Glomerular endothelial cell (primary cell): ENCODE measurements at places on chromosomes 6 and 20. TPM values are rescaled to one million over a fixed set of nuclear protein-coding genes. Genes with fewer than 3 reads are reported as not detected.
A peak's percentile ranks its signal among the peaks of the same experiment; 100 is the strongest.

DNA sequence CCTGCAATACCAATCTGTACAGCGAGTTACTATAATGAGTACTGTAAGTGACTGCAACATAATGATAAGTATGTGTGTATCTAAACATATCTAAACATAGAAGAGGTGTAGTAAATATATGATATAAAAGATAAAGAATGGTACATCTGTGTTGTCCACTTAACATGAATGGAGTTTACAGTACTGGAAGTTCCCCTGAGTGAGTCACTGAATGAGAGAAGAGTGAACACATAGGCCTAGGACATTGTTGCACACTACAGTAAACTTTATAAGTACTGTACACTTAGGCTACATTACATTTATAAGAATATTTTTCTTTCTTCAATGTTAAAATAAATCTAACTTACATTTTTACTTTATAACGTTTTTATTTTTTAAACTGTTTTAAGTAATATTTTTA is 380.4 kb downstream of the MMUT start:
- DNase-seq, result no peak

DNA sequence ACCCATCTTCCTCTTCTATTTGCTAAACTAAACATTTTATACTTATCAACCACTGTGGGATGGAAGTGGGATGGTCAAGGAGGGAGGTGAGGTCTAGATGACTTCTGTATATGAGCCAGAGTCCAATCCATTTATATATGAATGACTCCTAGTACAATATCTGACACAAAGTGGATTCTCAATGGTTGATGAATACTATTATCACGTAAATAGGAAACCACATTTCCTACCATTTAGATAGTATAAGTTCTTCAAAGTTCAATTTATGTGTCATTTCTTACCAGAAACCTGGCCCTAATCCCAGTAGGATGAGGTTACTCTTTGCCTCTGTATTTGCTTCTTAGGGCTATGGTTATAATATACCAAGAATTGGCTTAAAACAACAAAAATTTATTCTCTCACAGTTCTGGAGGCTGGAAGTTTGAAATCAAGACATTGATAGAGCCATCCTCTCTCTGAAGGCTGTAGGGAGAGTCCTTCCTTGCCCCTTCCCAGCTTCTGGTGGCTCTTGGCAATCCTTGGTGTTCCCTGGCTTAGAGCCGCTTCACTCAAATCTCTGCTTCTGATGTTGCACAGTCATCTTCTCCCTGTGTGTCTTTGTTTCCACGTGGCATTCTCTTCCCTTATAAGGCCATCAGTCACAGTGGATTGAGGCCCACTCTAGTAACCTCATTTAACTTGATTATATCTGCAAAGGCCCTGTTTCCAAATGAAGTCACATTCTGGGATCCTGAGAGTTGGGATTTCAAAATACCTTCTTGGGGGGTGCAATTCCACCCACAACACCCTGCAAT is 41.0 kb upstream of the RAB23 start:
- DNase-seq, result peak; percentile 25

The MUCL3 gene
- total RNA-seq, result not detected in 2 replicates

The DDO gene
- 0.53 and 2.0 TPM in 2 replicates for total RNA-seq

The HLA-DQA2 gene
- total RNA-seq, result not detected in 2 replicates
